ENCODE measurements at places on chromosomes 7 and 10.

DNA sequence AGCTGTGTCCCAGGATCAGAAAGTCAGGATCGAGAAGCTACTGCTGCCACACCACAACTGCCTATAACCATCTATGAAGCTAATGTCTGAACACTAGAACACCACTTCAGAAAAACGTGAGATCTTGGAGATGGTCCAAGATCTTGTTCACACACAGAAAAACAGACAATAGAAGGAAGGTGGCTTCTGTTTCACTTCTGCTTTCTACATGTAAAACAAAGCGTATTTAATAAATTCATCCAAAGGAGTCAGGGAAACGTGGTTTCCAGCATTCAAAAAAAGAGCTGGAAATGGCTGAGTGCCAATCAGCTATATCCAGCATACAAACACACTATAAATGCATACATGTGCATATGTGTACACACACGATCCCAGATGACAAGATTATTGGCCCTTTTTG is 70.2 kb upstream of the CCDC71L start:
- DNase-seq = no peak

GRCh38 chr10:125144206-125144605 is 16.2 kb downstream of the CTBP2 start:
- no peak for DNase-seq

GRCh38 chr7:7214398-7215347 is 32.3 kb downstream of the C1GALT1 start:
- no peak for DNase-seq

- DNase-seq = no peak
Measured at GRCh38 chr10:8301831-8302230, 247.3 kb downstream of the GATA3 start.

GRCh38 chr7:101688183-101688831 is 59.2 kb upstream of the MYL10 start:
- peak; percentile 72 for DNase-seq

DNA sequence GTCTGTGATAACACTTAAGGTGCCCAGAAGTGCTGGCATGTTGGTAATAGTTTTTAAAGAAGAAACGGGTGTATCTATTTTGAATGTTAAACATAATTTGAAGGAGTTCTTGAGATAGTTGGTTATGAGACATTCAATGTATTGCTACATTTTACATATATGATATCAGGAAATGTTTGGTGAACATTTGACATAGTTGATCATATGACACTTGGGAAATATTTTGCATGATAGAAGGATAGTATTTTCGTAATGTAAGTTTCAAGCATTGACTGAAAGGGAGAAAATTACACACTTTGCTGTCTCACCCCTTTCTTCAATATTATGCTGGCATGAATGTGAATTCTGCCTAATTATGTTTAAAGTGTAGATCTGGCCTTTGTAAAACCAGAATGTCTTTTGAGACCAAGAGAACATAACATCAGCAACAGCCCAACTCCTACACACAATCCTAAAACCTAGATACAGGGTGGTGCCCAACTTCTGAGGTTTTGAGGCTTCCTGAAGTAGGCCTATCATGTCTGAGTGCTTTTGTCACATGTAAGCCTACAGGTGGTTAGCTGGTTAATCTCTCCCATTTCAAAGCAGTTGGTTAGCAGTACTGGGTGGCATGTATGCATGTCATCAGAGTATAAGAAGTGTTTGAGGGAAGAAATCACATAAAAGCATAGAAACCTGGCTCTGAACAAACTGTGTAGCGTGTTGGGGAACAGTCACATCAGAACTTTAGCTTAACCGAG is 2.1 kb downstream of the ADD3 start:
- DNase-seq = no peak

- DNase-seq = no peak
Measured at GRCh38 chr7:106312906-106313305, 28.1 kb upstream of the NAMPT start.

GRCh38 chr7:68176974-68177373 is 1180.3 kb downstream of the TYW1 start:
- DNase-seq = no peak

DNA sequence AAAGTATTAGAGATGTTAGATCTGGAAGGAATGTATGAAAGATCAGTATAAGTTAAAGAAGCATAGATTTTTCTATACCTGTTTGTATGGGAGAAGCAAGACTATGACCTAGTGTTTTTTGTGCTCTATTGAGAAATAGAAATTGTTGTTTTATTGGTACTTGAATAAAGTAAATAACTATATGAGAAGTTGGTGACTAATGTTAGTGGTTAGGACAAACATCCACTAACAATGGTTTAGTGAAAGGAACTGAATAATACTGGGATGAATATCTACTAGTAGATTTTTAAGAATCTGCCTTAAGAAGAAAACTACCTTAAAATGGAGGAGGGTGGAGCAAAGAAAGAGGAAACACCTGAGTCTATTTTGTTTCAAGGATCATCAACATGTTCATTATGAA is 521.1 kb upstream of the POT1 start:
- no peak for DNase-seq

- no peak for DNase-seq
Measured at GRCh38 chr10:130968964-130969363, 342.6 kb downstream of the TCERG1L start.

DNA sequence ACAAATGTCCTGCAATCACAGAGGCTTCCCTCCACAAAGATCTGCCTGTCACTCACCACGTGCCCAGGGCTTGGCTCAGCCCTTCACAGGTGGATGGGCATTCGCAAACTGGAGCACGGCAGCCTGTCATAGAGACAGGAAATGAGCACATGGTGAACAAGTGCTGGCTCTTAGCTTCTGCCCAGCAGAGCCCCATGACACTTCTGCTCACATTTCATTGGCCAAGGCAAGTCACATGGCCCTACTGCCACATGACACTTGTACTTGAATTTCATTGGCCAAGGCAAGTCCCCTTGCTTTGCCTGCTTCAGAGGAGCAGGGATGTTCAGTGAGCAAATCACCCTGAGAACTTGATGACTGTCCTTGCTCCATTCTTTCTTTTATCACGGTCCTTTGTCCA is 110.8 kb upstream of the PPP2R2D start:
- no peak for DNase-seq

GRCh38 chr10:108338146-108338545 is 1173.6 kb upstream of the SORCS1 start:
- DNase-seq = no peak

DNA sequence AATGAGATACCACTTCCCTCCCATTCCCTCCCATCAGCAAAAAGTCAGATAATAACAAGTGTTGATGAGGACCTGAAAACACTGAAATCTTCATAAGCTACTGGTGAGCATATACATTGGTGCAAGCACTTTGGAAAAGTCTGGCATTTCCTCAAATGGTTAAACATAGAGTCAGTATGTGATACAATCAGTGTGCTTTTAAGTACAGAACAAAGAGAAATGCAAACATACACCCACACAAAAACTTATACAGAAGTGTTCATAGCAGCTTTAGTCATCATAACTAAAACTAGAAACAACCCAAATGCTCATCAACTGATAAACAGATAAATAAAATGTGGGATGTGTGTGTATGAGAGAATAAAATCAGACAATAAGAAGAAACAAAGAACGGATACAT is 261.9 kb downstream of the ELMO1 start:
- no peak for DNase-seq

- no peak for DNase-seq
Measured at GRCh38 chr7:32075612-32076011, 5.4 kb upstream of the PDE1C start.

DNA sequence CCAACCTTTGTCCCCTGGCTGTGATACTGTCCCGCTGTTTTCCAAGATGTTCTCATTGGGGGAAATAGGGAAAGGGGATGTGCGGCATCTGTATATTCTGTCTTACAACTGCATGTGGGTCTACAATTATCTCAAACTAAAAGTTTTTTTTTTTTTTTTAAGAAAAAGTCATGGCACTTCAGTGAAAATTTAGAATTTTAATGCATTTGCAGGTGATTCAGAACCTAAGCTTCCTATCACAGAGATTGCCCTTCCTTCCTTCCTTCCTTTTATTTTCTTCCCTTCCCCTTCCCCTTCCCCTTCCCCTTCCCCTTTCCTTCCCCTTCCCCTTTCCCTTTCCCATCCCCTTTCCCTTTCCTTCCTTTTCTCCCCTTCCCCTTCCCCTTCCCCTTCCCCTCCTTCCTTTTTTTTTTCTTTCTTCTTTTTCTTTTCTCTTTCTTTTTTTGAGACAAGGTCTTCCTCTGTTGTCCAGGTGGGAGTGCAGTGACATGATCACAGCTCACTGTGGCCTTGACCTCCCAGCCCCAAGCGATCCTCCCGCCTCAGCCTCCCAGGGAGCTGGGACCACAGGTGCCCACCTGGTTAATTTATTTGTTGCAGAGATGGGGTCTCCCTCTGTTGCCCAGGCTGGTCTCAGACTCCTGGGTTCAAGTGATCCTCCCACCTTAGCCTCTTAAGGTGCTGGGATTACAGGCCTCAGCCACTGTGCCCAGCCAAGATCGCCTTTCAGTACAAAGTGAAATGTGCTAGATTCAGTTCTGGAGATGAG is 32.0 kb downstream of the JAKMIP3 start:
- no peak for DNase-seq

GRCh38 chr10:1324903-1325302 is 268.7 kb downstream of the WDR37 start:
- no peak for DNase-seq

GRCh38 chr10:14724931-14725330 is 49.8 kb downstream of the FAM107B start:
- no peak for DNase-seq

DNA sequence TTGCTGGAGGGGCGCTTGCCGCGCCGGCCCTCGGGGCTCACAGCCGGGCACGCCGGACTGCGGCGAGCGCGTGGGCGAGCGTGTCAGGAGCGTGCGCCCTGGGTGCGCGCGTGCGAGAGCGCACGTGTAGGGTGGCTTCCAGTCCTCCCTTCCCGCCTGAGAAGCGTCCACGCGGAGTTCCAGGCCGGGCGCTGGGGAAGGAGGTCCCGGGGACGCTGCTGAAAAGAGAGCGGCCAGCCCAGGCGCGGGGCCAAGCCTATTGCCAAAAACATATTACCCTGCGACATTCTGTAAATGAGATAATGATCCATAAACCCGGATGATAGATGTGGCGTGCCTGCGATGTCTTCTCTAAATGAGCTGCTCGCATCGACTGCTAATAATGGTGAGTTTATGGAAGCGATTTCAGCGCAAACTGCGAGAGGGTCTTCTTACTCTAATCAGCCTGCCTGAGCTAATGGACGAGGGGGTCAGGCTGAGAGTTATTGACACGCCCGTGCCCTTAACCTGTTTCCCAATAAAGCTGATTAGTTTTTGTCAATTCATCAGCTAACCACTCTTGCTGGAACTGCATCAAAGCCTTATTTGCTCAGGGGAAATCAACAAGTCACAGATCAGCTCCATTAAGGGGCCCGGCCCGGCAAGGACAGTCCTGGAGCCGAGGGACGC is 8.0 kb upstream of the MNX1 start:
- DNase-seq = no peak
